ENCODE measurements at places on chromosomes 13 and 19. TPM values are rescaled to one million over a fixed set of nuclear protein-coding genes. Genes with fewer than 3 reads are reported as not detected.

Gene ETV2
- 0.37 TPM for total RNA-seq

Gene OR7G2
- total RNA-seq, result not detected

Gene UNC13A
- under 0.01 TPM for total RNA-seq

Gene ZFP14
- 1.8 TPM for total RNA-seq

Gene KASH5
- not detected for total RNA-seq
